ENCODE measurements at places on chromosomes 11 and 22.

DNA sequence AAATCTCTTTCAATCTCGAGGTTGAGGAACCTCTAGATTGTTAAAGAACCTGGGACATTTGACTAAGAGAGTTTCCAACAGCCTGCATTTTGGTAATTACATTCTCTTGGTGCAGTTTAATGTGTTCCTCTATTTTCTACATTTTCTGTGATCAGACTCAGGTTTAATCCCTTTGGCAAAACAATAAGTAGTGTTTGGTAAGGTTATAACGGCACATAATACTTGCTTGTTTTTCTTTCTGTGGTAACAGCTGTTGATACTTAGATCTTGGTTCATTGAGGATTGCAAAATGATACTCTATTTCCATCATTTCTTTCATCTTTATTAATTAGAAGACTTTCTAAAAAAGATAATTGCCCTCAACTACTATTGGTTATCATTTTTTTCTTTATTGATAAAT, 271.3 kb downstream of the SBF2 start:
- no peak for DNase-seq

DNA sequence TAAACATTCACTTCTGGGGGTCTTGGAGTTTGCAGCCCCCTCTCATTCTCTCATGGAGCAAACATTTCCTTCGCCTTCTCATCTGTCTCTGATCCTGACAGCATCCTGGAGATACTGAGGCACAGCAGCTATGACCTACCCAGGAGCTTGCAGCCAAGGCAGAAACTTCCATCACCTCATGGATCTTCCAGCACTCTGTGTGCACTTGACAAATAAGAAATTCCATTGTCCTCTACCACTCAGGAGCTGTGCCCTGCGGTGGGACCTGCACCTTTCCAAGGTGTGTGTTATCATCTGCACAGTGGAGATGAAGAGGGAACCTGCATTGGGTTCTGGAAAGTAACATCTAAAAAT, 49.1 kb downstream of the GGTLC2 start:
- no peak for DNase-seq

DNA sequence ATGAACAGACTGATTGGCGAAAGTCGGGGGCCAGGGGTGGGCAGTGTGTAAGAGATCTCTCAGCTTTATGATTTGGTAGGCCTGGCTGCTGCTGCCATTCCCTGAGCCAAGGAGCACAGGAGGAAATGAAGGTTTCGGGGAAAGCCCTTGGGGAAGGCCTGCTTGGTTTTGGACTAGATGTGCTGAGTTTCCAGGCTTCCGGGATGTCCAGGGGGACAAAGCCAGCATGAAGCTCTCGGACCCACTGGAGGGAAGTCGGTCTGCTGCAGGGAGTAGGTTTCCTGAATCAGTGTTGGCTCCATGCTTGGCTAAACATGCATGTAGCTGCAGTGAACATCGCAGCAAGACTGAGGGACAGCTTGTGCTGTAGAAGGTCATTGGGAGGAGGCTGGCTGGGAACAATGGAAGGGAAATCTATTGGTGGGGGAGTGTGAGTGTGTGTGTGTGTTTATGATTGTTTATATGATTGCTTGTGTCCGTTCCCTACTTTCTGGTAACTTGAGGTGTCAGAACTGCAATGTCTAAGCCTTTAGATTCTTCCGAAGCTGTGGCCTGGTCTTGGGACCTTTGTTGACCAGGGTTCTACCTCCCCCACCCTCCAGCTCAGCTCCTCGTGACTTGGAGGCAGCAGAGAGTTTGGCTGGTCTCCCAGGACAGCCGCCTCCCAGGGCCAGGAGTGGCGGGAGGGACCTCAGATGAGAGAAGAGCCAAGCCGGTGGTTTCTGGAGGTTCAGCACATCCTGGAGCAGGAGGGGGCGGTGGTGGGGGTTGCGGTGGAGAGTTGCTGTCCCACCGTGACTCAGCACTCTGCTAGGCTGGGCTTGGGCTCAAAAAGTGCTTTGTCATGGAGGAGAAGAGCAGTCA, 4.0 kb upstream of the FTH1 start:
- no peak for DNase-seq

GRCh38 chr11:72710278-72710677, 36.1 kb upstream of the PDE2A start:
- DNase-seq: no peak

- DNase-seq: no peak
Measured at GRCh38 chr11:133078591-133079404, 453.5 kb downstream of the OPCML start.

GRCh38 chr22:36773935-36774334, 2.0 kb downstream of the IFT27 start:
- DNase-seq: no peak

DNA sequence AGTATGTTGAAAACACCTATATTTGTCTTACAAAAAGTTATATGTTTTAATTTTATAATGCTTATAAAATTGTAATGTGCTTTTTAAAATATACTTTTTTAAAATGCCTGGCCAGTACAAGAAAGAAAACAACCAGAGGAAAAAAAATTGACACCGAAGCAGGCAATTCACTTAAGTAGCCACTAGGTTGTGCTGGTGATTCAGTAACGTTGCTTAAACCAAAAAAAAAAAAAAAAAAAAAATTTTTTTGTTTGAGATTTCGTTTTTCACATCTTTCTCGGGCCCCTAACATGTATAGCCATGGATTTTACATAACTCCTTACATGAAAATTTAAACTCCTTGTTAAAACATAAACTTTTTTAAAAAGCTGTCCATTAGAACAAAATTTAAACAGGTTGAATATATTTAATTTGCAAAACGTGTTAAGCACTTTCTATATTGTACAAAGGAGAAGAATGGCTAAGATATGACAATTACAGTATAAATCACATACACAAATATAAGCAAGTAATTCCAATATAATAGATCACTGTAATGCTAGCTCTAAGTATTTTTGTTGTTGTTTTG, 9.2 kb downstream of the OR8B4 start:
- DNase-seq: peak; percentile 8

DNA sequence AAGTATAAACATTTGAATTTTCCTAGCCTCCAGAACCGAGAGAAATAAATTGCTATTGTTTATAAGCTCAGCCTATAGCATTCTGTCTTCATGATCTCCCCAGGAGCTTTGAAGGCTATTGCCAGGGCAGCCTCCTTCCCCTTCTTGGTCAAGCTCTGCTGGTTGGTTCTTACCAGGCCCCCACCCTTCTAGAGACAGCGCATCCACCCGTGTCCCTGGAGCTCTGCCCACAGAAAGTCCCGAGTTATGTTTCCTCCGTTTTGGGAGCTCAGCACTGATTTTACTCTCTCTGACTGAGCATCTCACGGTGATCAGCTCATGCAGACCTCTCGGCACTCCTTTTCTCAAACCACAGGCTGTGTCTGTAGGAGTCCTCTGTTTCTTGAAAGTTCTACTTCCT, 123.8 kb upstream of the SORL1-AS1 start:
- DNase-seq: no peak

DNA sequence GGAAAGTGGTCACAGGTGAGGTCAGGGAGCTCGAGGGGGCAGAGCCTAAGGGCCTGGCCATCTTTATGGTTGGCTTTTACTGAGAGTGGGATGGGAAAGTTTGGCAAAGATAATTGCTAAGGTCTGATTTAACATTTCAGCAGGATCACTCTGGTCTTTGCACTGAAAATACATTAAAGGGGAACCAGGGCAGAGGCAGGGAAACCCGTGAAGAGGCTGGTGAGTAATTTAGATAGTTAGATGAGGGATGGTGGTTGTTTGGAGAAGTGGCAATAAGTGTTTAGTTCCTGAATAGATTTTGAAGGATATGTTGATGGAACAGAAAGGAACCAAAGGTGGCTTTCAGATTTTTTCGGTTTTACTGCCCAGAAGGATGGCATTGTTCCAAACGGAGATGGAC, 50.8 kb downstream of the SCN3B start:
- DNase-seq: no peak

DNA sequence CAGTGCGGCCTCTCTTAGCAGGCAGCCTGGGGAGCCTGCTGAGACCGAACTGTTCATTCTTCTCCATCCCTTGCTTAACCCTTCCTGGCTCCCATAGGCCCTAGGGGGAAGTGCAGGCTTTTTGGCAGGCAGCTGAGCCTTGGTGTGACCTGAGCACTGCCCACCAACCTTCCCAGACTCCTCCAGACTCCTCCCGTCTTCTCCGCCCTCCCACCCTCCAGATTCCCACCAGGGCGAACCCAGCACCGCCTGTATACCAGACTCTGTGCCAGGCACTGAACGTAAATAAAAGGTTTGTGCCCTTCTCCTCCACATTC, 7.9 kb downstream of the RELT start:
- no peak for DNase-seq

- DNase-seq: no peak
Measured at GRCh38 chr11:70192666-70193410, 10.3 kb upstream of the FADD start.

DNA sequence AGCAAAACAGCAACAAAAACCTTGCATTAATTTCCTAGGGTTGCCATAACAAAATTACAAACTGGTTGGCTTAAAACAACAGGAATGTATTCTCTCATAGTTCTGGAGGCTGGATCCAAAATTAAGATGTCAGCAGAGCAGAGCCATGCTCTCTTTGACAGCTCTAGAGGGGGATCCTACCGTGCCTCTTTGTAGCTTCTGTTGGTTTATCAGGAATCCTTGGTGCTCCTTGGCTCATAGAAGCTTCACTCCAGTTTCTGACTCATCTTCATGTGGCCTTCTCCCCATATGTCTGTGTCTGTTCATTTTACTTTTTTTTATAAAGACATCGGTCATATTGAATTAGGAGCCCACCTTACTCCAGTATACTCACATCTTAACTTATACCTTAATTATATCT, 90.5 kb upstream of the POU2AF2 start:
- no peak for DNase-seq

DNA sequence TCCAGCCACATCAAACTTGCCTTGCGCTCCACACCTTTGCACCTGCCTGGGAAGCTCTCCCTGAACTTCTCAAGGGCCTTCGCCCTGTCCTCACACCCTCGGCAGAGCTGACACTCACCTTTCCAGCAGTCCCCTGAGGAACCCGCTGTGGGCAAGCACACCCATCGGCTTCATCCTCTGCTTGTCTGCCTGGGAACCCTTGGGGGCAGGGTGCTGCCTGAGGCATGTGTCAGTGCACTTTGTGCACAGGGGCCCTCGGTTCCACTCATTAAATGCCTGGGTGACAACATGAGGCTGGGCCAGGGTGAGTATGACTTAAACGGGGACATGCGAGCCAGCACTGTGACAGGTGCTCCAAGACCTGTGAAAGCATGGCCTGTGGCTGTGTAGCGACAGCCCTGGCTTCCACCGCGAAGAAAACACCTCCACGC, 2.6 kb upstream of the LRFN4 start:
- DNase-seq: no peak

DNA sequence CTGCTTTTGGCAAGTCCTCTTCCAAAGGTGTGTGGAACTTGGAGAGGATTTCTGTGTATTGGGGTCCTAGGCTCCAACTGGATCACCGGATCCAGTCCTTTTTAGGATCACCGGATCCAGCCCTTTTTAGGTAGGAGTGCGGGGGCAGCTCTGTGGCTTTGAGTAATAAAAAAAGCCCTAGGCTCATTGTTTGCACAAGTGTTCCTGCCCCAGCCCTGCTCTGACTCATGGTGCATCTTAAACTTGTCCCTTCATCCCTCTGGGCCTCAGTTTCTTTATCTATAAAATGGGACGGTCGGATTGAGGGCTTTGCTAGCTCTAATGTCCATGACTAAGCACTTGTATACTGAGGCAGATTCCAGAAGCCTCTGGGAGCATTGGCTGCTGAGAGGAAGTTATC, 22.7 kb upstream of the CD44 start:
- no peak for DNase-seq

DNA sequence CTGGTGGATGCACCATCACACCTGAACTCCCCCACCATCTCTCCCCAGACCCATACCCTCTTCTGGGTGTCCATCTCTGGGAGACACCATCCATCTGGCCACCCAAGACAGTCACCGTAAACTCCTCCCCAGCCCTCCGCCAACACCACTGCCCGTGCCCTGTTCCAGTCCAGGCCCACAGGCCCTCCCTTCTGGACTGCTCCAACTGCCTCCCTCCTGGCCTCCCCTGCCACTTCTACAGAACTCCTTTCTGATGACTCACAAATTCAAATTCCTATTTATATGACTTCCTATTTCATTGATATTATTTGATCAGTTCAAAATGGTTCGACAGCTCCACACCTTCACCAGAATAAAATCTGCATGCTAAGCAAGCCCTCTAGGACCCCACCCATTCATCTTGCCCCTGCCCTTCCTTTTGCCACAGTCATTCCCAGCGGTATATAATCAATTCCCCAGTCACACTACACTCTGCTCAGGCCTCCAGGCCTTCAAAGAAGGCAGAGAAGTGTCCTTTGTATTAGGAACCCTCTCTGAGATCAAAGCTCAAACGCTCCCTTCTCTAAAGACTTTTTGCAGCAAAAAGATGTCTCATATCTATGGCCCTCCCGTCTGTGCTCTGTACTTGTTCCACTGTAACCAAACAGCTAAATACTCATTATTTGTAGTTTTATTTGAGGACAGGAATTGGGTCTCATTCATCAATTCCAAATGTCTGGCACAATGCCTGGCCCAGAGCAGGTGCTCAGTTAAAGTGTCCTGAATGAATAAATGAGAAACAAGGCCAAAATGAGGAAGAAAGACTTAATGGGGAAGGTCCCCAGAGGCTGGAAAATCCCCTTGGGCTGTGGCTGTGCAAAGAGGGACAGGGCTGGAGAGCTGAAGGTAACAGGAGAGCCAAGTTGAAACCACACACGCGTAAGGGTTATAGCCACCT, 29.0 kb downstream of the MYH9 start:
- DNase-seq: no peak

DNA sequence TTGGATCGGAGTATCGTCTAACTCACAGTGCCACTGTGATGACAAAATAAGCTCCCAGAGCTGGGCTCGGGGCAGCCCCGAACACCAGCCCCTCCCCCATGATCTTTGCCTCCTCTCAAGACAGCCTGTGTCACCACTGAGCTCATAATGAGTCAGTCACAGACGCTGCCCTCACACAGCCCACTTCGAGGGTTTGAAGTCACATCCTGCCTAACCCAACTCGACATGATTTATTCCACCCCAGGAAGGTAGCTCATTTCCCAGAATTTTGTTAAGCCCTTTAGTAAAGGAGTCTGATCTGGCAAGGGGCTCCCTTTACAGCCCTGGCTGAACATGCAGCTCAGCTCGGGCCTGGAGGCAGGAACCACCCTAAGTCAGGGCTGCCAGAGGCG, 22.8 kb downstream of the MYH9 start:
- DNase-seq: no peak

- no peak for DNase-seq
Measured at GRCh38 chr11:5618807-5619206, 6.0 kb upstream of the TRIM34 start.

DNA sequence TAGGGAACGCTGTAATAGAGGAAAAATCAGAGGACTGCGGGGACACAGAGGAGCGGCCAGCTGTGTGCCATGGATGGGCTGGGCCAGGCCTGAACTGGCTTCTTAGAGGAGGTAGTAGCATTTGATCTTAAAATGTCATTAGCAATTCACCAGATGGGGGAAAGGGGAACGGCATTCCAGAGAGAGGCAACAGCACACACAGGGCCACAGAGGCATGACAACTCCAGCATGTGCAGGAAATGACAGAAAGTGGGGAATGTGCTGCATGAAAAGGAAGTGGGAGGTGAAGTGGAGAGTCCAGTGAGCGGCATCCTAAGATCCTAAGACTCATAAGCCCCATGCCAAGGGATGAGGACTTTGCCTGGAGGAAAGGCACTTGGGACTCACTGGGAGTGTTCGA, 69.0 kb downstream of the UBASH3B start:
- DNase-seq: no peak

GRCh38 chr11:84965484-84965883, 661.7 kb downstream of the DLG2 start:
- no peak for DNase-seq
